Left colon (tissue), 2 donors: ENCODE measurements at places on chromosomes 11 and 22. TPM values are rescaled to one million over a fixed set of nuclear protein-coding genes. Genes with fewer than 3 reads are reported as not detected.

GRCh38 chr11:74417379-74417804 is 19.2 kb upstream of the PGM2L1 start:
- DNase-seq: no peak

DNA sequence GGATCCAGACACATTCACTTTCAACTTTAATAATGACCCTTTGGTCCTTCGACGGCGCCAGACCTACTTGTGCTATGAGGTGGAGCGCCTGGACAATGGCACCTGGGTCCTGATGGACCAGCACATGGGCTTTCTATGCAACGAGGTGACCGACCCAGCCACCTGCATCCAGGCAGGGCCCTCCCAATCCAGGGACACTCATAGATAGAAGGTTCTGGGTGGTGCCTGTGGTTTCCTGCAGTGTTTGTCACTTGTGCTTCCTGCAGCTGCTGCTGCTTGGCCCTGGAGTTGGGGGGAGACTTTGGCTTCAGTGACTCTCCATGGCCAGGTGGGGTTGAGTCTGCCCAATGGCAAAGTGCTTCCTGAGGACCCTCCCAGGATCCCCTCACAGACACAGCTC is 7.3 kb downstream of the APOBEC3B start:
- DNase-seq: no peak

DNA sequence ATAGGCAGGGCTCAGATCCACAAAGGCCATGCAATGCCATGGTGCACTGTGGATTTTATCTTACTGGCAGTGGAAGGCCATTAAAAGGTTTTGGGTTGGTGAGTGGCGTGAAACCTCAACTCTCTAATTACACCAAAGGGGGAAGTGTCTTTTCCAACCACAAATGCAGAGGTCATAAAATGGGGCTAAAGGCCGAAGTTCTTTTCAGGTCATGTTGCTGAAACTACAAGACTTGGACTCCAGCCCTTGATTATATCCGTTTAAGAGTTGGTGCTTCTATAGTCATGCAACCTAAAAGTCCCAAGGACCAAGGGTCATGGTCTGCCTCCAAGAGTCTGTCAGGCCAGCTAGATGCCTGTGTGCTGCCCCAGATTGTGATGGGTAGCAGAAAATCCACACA is 434.3 kb downstream of the RAB38 start:
- peak; percentile 3 for DNase-seq

DNA sequence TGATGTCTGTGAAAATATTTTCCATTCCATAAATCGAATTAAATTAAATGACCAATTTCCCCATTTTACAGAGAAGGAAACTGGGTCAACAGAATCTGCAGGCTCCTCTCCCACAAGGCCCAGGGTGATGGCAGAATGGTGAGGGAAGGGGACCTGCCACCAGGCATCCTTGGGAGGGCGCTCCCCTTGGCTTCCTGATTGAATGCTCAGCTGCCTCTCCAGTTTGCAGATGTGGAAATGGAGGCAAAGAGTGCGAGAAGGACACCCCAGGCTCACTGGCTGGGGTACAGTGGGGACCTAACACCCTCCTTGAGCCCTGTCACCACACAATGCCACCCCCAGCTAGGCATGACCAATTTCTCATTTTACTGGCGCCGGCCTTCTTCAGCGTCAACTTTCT is 28.5 kb upstream of the CSNK1E start:
- no peak for DNase-seq

DNA sequence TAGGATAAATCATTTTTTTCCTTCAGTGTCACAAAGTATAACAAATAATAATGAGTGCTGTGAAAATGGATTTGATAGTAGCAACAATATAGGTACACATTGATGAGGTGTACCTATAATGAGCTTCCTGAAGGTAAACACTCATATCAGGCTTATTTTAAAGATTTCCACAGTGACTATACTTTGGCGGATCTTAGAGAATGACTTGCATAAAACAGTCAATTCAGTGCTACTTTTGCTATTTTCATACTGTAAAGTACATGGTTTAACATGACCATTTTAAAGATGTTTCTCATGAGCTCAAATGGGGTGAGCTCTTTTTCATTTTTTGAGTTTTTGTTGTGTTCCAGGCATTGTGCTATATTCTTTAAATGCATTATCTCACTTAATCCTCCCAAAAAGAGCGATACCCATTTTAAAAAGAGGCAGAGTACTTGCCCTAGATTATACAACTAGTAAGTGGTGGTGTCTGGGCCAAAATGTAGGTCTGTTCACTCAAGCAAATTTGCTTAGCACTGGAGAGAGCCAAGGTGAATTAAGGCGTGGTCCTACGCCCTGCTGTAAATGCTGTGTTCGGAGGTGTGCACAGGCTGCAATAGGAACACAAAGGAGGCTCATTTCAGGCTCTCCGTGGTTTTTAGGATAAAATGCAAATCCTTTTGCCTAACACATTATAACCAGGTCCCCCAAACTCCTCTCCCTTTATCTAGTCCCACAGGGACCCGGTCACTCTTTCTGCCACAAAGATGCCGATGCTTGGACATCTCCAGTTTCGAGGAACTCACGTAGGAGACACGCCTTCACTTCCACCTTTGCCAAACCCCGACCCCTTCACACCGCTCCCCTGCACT is 617 bp upstream of the ALKBH3 start:
- DNase-seq: no peak

- peak; percentile 45 for DNase-seq
Observed at GRCh38 chr22:35552196-35552842, 11.7 kb downstream of the RASD2 start.

CBLIF gene
- not detected for total RNA-seq

KMT5B gene
- 62.8 TPM for total RNA-seq
